ENCODE measurements at places on chromosomes 13 and 19.

DNA sequence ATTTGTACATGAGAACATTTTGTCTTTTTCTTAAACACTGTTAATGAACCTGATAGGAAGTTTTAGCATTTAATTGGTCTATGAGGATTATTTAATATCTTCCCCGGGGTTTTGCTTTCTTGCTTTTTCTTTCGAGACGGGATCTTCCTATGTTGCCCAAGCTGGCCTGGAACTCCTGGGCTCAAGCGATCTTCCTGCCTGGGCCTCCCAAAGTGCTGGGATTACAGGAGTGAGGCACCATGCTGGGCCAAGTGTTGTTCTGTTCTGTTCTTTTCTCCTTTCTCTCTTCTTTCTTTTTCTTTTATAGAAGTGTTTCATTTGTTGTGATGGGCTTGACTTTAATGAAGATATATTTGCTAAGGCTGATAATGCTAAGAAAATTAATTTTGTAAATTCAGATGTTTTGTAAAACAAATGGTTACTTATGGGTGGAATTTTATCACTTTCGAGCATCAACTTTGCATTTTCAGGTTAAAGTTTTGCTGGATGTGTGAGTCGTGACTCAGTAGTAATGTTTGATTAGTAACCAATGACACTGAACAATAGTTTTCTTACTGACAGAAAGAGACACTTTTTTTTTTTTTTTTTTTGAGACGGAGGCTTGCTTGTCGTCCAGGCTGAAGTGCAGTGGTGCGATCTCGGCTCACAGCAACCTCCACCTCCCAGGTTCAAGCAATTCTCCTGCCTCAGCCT lies 2.2 kb downstream of the PAN3 start:
- no peak for DNase-seq

DNA sequence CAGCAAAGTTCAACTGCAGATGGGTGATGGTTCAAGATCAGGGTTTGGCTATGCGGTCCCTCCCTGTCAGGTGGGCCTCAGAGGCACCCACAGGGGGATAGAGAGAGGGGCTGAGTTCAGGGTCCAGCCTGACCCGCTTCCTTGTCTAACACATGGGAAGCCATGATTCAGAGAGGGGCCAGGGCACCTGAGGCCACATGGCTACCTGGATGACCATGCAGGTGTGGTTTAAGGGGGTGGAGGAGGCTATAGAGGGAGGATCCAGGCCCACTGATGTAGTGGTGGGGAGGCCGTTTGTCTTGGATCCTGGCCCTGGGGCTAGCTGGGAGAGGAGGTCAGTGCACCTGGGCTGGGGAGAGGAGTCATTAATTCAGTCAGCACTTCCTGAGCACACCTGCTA lies 56.7 kb downstream of the ZNF536 start:
- no peak for DNase-seq

DNA sequence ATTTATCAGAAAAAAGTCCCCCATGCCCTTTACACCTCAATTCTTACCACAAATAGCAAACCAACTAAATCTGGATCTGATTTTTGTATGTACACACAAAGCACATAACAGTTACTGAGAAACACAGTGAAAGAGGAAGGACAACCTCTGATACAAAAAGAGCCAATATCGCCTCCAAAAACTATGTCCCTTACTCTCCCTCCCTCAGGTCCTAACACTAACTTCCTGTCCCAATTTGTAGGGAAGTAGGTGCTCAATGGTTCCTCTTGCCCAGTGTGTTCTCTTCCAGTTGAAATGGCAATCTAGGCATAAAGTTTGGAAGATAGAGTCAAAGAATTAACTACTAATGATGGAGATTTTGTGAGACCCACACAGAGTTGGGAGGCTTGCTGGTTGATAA lies 15.8 kb upstream of the FPR3 start:
- DNase-seq, result no peak

DNA sequence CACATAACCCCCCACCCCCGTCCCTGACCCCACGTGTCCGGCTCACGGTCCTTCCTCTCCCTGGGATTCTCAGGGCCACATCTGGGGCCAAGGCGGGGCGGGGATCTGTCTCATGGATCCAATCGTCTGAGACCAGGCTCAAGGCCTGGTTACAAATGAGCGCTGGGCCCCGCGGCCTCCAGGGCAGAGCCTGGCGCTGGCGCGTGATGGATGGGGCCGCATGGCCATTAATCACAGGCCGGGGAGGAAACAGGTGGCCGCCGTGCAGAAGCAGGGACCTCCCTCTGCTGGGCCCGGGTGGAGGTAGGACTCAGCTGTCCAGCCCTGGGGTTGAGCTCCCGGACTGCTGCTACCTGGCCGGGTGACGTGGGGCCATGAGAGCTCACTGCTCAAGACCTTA lies 5.8 kb upstream of the TLE5 start:
- no peak for DNase-seq

- no peak for DNase-seq
Measured at GRCh38 chr13:51955281-51955771, 55.9 kb downstream of the ATP7B start.

DNA sequence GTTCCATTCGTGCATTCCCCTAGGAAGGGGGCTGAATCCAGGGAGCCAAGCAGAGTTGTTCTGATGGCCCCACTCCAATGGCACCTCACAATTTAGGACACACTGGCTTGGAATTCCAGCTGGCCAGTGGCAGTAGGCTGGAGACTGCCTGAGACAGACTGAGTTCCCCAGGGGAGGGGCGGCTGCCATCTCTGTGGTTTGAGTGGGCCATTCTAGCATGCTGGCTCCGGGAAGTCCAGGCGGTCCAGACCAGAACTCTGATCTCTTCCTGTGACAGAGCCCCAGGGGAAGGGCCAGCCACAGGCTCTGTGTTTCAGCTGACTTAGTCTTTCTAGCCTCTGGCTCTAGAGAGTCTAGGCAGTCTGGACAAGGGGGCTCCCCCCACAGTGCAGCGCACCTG lies 29.5 kb upstream of the SLC7A1 start:
- DNase-seq, result no peak

DNA sequence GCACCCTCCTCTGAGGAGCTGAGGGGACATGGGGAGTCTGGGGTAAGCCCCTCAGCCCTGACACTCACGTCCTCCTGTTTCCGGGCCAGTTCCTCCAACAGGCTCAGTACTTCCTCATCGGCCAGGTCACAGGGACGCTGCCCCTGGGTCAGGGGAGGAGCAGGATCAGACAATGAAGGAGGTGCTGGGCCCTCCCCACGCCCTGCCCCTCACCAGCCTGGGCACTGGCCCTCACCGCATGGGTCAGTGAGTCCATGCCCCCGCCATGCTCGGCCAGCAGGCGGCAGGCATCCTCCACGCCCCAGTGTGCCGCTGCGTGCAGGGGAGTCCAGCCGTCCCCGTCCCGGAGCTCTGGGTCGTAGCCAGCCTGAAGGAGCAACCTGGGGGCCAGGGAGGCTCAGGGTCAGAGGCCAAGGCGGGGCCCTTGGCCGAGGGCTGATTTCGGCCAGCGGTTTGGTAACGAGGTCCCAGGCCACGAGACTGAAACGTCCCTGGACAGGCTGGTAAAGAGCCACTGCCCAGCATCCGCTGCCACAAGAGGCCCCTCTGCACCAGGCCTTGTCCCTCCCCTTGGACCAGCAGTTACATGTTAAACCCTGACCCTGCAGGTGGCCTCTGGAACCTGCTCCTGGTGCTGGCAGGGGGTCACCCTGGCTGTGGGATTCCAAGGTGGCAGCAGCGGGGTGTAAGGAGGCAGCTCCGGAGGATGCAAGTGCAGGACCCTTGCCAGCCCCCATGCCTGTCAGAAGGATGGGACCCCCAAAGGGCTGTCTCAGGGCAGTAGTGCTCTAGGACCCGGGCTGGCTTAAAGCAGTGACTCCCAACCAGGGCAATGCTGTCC lies 18.5 kb downstream of the PPP1R12C start:
- no peak for DNase-seq

All from urothelium cell line (cell line).